ENCODE measurements at places on chromosomes 11 and 22.

GRCh38 chr11:44760917-44761550, 34.3 kb downstream of the TSPAN18 start:
- H3K4me1 ChIP-seq = no peaks in the 10 kb centered on the region
- no peak for DNase-seq
- H3K4me3 ChIP-seq = no peak overlapping the region
- no peaks in the 10 kb centered on the region for H3K27me3 ChIP-seq

GRCh38 chr11:40514124-40514523, 945.3 kb downstream of the LRRC4C start:
- no peak overlapping the region for H3K4me3 ChIP-seq
- H3K27me3 ChIP-seq = no peaks in the 10 kb centered on the region
- H3K27ac ChIP-seq = no peak overlapping the region
- no peak for DNase-seq
- H3K36me3 ChIP-seq = no peaks in the 10 kb centered on the region

DNA sequence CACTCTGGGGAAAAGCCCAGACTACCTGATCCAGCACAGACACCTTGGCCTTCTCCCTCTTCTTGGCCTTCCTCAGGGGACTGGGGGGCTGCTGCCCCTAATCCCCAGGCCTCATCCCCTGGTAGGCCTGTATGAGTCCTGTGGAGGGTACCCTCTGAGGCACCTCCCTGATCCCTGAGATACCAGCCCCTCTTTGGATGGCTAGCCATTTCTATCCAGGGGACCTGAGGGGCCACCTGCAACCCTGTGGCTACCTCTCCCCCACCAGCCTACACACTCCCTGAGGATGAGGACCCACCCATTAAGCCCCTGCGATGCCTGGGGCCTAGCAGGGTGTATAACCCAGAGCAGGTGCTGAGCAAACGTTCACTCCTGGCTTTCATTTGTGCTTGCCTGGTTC, 54.6 kb downstream of the HIRA start:
- no peaks in the 10 kb centered on the region for H3K27me3 ChIP-seq
- H3K36me3 ChIP-seq = peaks cover 51% of the 10 kb centered on the region
- H3K4me3 ChIP-seq = no peak overlapping the region
- no peak overlapping the region for H3K27ac ChIP-seq
- no peaks in the 10 kb centered on the region for H3K4me1 ChIP-seq

DNA sequence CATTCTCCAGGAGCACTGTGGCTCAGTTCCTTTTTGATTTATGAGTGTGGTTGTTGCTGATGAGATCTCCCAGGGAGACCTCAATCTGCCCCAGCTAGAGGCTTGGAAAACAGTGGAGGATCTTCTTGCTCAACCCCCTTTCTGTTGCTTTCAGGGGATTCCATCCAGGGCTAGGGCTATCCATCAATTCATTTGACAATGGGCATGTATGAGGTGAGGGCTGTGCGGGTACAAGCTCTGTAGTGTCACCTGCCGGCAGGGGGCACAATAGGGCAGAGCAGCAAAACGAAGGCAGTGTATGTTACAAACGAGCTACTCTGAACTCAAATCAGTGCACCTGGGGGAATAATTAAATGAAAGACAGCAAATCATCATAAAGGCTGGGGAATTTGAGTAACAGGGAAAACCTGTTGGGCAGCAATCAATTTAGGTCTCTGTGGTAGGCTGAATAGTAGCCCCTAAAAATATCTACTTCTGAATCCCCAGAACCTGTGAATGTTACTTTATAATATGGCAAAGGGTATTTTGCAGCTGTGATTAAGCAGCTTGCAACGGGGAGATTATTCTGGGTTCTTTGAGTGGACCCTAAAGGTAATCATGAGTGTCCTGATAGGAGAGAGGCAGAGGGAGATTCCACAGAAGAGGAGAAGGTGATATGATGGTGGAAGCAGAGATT, 170.3 kb upstream of the ZBED5 start:
- peak; percentile 69 for DNase-seq
- no peak overlapping the region for H3K4me3 ChIP-seq
- no peaks in the 10 kb centered on the region for H3K27me3 ChIP-seq
- H3K27ac ChIP-seq = no peak overlapping the region
- H3K4me1 ChIP-seq = no peaks in the 10 kb centered on the region
- H3K36me3 ChIP-seq = no peaks in the 10 kb centered on the region

- no peaks in the 10 kb centered on the region for H3K4me1 ChIP-seq
- H3K36me3 ChIP-seq = no peaks in the 10 kb centered on the region
- no peak overlapping the region for H3K27ac ChIP-seq
- H3K4me3 ChIP-seq = no peak overlapping the region
- DNase-seq = no peak
These were observed 25.0 kb downstream of the MN1 start for GRCh38 chr22:27776650-27776958.

DNA sequence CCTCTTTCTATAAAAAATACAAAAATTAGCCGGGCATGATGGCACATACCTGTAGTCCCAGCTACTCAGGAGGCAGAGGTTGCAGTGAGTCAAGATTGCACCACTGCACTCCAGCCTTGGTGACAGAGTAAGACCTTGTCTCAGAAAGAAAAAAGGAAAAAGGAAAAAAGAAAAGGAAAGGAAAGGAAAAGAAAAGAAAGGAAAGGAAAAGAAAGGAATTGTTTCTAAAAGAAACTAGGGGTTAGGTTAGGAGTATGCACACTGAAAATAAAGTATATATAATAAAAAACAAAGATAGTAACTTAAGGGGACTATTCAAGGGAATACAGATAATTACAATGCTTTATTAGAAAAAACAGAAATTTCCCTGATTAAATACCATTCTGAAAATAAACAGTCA, 50.9 kb downstream of the TTC28 start:
- H3K4me3 ChIP-seq = no peak overlapping the region
- no peaks in the 10 kb centered on the region for H3K4me1 ChIP-seq
- H3K27me3 ChIP-seq = no peaks in the 10 kb centered on the region
- no peaks in the 10 kb centered on the region for H3K36me3 ChIP-seq

- DNase-seq = no peak
- no peak overlapping the region for H3K27ac ChIP-seq
- H3K27me3 ChIP-seq = no peaks in the 10 kb centered on the region
- peaks cover 11% of the 10 kb centered on the region for H3K4me1 ChIP-seq
- no peaks in the 10 kb centered on the region for H3K36me3 ChIP-seq
- H3K4me3 ChIP-seq = no peak overlapping the region
These were observed 3.3 kb upstream of the SCN4B start for GRCh38 chr11:118155776-118156530.

DNA sequence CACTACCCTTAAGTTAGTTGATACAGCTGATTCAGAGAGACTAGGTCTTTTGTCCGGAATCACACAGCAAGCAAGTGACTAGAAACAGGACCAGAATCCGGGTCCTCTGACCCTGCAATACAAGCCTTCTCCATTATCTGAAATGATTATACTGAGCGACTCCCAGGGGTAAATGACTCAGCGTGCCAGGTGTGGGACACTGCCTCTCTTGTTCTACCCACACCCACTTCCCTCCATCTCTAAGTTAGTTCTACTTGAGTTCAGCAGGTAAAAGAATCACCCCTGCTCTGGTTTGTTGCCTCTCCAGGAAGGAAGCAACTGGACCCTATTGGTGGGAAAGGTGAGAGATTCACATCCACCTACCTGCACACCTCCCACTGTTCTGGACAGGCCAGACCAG, 156.9 kb downstream of the DBX1 start:
- no peak for DNase-seq
- no peak overlapping the region for H3K27ac ChIP-seq
- H3K4me1 ChIP-seq = no peaks in the 10 kb centered on the region
- peaks cover 5% of the 10 kb centered on the region for H3K27me3 ChIP-seq

DNA sequence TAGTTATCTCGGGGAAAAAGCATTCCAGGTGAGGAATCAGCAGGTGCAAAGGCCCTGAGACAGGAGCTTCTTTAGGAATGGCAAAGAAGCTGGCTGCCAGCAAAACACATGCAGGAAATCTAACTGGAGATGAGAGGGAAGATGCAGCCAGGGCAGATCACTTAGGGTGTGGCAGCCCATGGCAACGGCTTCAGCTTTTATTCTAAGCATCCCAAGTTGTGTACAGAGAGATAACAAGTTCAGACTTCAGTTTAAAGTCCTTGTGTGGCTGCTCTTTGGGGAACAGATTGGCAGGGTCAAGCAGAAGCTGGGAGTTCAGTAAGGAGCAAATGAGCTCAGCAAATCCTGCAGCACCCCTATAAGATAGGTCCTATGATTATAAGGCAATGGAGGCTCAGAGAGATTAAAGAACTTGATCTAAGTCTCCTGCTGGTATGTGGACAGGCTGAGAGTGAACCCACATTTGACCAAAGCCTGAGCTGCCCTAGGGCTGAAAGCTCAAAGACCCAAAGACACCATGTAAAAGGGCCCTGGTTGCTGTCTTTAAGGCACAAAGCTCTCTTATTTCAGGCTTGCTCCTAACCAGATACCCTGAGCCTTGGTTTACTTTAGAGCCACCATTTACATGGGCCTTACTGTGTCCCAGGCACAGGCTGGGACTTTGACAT, 466.8 kb downstream of the SOX6 start:
- no peak overlapping the region for H3K27ac ChIP-seq
- DNase-seq = no peak
- H3K36me3 ChIP-seq = no peaks in the 10 kb centered on the region
- H3K27me3 ChIP-seq = no peaks in the 10 kb centered on the region
- H3K4me3 ChIP-seq = no peak overlapping the region

DNA sequence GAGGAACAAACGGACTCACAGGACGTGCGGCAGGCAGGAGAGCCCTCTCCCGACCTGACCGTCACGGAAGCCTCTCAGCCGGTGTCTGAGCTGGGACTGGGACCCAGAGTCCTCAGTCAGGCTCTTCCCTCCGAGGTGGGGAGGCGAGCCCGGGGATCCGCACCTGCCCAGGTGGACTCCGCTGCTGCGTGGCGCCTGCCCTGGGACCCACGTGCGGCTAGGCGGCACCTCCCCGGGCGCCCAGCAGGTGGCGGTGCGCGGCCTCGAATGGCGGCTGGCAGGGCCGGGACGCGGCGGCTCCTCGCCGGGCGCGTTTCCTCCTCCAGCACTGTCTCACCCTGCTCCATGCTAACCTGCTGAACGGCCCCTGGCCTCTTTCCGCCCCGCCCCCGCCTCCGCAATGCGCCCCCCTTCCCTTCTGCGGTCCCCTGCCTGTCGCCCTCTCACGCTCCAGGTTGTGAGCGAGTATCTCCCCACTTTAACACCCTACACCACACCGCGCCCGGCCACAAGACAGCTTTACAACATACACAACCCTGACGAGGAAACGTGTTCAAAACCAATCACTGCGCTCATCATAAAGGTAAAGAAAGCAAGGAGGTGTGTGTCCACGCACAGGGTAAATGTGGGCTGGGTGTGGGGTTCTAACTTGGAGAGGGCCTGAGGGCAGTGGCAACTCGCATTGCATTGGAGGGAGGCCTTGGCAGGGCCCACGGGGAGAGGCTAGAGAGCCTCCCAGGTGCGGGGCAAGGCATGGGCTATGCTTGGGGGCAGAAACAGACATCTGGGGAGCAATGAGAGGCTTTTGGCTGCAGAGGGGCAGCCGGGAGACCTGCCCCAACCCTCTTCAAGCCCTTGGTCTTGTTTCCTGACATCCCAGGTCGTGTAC, 25.9 kb upstream of the ATXN10 start:
- peak; percentile 80 for DNase-seq
- H3K4me1 ChIP-seq = peaks cover 8% of the 10 kb centered on the region
- no peak overlapping the region for H3K4me3 ChIP-seq
- H3K27me3 ChIP-seq = no peaks in the 10 kb centered on the region
- H3K27ac ChIP-seq = no peak overlapping the region

DNA sequence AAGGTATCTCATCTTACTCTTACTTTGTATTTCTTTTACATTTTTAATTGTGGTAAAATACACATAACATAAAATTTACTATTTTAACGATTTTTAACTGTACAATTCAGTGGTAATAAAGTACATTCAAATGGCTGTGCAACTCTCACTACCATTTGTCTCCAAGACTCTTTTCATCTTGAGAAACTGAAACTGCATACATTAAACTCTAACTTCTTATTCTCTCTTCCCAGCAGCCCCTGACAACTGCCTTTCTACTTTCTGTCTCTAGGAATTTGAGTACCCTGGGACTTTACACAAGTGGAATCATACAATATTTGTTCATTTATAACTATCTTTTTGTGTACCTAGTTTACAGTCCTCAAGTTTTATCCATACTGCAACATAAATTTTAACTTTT, 725.8 kb upstream of the KIRREL3 start:
- H3K27me3 ChIP-seq = no peaks in the 10 kb centered on the region
- no peaks in the 10 kb centered on the region for H3K36me3 ChIP-seq
- no peak for DNase-seq
- H3K27ac ChIP-seq = no peak overlapping the region
- H3K4me1 ChIP-seq = no peaks in the 10 kb centered on the region

DNA sequence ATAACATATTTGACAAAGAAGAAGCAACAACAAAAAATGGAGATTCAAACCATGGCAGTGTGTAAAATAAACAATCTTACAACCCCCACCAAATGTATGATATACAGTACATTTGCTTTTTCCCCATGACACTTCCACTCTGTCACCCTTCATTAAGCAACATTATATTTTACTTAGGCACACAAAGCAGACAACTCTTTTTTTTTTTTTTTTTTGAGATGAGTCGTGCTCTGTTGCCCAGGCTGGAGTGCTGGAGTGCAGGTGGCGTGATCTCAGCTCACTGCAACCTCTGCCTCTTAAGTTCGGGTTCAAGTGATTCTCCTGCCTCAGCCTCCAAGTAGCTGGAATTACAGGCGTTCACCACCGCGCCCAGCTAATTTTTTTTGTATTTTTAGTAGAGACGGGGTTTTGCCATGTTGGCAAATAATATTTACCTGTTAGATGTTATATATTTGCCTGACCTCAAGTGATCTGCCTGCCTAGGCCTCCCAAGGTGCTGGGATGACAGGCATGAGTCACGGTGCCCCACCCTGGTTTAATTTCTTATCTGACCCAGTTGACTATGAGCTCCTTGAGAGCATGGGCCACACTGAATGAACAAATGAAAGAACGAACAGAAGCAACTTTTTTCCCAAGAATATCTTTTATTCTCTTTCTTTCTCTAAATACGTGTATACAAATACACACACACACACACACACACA, 5.5 kb upstream of the PCF11 start:
- H3K4me3 ChIP-seq = no peak overlapping the region
- DNase-seq = no peak
- no peaks in the 10 kb centered on the region for H3K36me3 ChIP-seq

DNA sequence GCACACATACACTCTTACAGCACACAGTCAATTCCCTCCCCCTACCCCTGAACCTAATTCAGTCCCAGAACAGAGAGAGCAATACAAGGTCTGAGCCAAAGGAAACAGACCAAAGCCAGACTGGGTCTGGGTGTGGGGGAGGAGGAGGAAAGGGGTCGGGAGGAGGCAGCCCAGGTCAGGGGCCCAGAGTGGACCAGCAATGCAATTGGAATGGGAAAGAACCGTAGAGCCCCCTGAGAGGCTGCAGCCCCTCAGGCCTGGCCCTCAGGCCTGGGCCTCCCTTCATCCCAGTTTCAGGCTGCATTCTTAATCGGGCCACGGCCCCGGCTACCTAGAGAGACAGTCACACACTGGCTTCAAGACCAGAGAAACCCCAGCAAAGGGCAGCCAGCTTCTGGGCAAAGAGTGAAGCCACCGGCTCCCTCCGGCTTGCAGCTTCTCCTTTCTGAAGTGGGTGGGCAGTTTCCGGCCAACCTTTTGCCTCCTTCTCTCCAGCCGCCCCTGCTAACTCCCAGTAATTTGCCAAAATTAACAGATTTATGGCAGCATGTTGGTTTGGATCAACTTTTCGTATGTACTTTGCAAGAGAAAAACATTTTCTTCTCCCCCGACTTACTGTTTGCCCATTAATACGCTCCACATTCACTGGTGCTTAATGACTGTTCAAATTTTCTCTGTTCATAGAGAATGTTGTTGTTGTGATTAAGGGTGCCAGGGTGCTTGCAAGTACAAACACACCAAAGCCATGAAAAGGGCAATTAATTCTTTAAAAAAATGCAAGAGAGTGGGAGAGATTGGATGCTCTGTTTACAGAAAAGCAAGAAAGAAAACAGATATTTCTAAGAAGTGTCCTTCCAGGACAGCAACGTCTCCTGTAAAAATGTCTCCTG, 488.3 kb downstream of the MN1 start:
- H3K27me3 ChIP-seq = no peaks in the 10 kb centered on the region
- H3K4me1 ChIP-seq = no peaks in the 10 kb centered on the region
- no peak for DNase-seq
- no peaks in the 10 kb centered on the region for H3K36me3 ChIP-seq
